ENCODE measurements at places on chromosomes 5 and 9.

GRCh38 chr5:72268753-72269410 is 51.2 kb downstream of the MRPS27 start:
- peak; percentile 59 for DNase-seq

DNA sequence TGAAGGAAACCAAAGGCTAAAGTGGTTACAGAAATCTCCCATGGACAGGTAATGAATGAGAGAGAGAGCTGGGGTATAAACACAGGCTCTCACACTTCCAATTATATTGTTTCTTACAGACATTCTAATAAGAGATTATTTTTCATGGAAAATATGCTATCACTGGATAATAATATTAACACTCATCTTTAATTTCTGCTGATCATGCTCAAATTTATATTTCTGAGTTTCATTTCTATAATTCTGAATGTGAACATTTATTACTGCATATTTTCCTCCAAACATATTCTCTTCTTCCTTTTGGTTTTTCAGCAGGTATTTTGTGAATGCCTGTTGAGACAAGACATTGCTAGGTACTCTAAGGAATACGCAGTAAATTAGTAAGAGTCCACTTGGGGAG is 410.2 kb upstream of the DAP start:
- no peak for DNase-seq

- no peak for DNase-seq
Observed at GRCh38 chr5:172902497-172903472, 56.4 kb upstream of the RPL26L1 start.

GRCh38 chr5:144369006-144369405 is 198.3 kb downstream of the KCTD16 start:
- DNase-seq = no peak

DNA sequence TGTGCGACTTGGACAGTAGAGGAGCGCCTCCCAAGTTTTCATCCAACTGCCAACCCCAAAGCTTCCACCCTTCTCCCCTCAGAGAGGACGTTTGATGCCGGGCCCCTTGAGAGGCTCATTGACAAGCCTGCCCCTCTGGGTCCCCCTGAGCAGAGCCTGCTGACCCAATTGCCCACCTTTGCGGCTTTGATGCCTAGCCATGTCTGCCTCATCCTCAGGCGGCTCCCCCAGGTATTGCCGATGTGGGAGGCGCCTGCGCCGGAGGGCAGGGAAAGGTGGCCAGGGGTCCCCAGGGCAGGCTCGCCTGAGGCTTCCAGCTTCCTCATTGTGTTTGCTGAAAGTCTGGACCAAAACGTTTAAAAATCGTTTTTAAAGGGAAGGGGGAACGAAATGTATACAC is 1.4 kb downstream of the ODF2 start:
- DNase-seq = no peak

- DNase-seq = peak; percentile 81
Observed at GRCh38 chr9:136787690-136788400, 3.3 kb upstream of the TMEM141 start.

- DNase-seq = no peak
Observed at GRCh38 chr5:10538103-10538788, 25.6 kb upstream of the ANKRD33B start.

- no peak for DNase-seq
Observed at GRCh38 chr5:172632346-172633092, 8.5 kb upstream of the NEURL1B start.

DNA sequence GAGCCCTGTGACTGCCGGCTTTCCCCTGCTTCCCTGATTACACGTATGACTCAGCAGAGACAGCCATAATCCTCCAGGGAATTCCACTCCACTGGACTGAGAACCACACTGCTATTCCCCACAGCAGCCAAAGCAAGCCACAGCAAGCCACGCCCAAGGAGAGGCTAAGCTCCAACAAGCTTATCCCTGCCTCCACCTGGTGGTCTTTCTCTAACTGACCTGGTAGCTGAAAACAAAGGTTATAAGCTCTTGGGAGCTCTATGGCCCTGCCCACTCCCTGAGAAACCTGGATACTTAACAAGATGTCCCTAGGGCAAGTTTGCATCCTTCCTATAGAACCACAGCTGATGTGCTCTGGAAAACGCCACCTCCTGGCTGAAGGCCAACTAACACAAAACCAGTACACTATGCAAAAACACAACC is 613.7 kb upstream of the CDH18 start:
- DNase-seq = no peak

- DNase-seq = no peak
Observed at GRCh38 chr5:74587300-74587699, 53.2 kb downstream of the ENC1 start.

DNA sequence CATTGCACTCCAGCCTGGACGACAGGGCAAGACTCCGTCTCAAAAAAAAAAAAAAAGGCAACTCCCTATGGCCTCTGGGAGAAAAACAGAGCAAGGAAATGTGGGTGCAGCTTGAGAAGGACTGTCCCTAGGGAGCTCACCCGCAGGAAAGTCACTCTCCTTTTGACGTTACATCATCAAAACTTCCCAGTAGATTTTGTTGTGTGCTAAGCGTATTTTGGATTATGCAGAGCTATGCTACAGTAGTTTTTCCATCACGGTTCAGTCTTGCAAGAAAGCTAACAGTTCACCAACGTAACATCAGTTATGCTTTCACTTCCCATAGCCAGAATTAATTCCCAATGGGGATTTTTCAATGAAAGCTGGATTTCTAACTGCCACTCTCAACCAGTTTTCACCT is 138.8 kb downstream of the HSD17B3 start:
- DNase-seq = no peak

- DNase-seq = no peak
Observed at GRCh38 chr9:120841930-120842684, 615 bp downstream of the PSMD5 start.

DNA sequence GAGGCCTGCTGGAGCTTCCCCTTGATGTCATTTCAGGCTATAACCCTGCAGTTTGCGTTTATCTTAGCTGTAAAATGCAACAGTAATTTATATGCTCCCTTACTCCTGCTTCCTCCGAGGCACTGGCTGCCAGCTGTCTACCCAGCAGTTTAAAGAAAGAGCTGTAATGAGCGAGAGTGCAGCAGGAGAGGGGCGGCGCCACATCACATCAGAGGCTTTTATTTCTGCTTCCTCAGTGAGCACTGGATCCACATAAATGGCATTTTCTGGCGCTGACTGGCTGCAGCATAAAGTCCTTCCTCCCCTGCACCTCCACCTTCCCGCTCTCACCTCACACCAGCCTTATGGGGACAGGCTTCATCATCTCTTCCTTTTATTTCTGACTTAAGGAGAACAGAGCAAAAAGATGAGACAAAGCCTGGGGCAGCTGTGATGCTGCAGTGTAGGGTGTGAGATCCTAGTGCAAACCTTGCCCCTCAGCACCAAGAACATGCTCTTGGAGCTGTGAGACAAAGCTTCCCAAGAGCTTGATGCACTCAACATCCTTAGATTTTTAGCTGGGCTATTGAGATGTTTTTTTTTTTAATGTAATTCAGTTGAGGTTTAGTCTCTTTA is 829.6 kb upstream of the ZNF608 start:
- DNase-seq = no peak

DNA sequence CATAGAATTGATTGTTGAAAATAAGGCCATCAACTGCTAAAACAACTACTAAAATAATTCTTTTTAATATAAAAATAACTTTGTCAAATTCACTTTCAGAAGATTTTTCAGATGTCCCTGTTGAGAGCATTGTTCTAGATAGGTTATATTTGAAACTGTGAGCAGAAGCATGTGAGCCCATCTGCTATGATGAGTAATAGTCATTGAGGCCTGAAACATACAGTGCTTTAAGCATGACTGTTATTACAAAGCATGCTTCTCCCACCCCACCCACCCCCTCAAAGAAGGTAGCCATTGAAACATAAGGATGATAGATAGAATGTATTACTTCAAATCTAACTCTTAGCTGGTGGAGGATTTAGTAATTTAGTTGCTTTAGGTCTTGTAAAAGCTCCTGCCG is 86.0 kb downstream of the UHRF2 start:
- no peak for DNase-seq

- DNase-seq = no peak
Observed at GRCh38 chr5:142627383-142628217, 58.3 kb downstream of the FGF1 start.

DNA sequence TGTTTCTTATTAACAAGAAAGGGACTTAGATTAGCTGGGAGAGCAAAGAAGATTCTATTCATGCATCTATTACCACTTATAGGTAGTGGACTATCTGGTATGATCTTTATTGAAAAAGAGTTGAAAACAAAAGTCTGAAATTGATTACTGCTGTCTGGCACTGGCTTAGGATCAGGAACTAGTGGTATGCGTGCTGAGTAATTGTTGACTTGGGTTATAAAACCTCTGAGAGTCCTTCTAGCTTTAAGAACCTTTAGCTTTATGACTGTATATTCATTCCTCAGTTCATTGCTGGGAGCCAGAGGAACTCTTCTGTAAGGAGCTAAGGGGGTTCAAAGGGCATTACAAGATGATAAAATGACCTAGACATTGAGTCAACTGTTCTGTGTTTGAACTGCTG is 7.6 kb downstream of the SLC1A1 start:
- DNase-seq = no peak

DNA sequence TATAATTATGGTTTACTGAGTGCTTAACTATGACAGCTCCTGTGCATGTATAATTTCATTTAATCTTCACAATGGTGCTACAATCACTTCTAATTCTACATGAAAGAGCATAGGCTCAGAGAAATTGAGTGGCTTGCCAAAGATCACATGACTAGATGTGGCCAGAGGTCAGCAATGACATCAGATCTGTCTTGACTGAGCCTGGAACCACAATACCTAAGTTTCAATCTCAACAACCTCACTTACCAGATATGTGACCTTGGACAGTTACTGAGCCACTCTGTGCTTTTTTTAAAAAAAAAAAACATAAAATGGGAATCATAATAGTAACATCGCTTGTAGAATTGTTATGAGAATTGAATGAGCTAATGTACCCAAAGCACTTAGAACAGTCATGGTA is 130.7 kb downstream of the TRIM32 start:
- no peak for DNase-seq

GRCh38 chr9:87854580-87854955 is 28.1 kb upstream of the SPATA31E1 start:
- DNase-seq = no peak

DNA sequence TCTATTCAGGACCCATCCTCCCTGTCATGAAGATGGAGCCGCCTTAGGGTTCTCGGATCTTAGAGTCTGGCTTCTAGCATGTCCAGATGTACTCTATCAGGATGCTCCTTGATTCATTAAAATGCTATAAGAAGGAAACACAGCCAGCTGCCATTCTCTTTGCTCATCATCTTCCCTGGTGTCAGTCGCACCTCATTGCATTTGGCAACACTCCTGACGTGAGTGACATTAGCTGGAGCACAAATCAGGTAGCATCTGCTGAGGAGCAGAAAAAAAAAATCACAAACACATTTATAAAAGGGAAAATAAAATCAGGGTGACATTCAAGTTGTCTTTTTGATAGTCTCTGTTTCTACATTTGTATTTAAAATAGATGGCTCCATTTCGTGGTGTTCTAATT is 226.1 kb upstream of the NMUR2 start:
- no peak for DNase-seq

- no peak for DNase-seq
Observed at GRCh38 chr5:140734354-140734753, 34.1 kb downstream of the ZMAT2 start.

DNA sequence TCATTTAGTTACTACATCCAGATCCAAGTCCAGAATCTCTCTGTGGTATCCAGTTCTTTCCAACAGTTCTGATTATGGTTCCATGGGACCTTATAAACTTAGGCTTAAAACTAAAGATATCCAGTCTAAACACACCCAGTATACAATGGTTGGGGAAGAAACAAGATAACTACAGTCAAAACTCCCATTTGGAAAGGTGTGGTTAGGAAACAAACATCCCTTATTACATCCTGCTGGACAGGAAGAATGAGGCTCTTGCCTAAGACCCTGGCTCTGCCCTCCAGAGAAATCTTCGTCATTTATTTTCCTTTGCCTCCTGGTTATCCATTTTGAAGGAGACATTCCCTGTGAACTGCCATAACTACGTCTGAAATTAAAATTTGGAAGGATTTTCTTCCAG is 64.6 kb upstream of the EPB41L4A start:
- no peak for DNase-seq

DNA sequence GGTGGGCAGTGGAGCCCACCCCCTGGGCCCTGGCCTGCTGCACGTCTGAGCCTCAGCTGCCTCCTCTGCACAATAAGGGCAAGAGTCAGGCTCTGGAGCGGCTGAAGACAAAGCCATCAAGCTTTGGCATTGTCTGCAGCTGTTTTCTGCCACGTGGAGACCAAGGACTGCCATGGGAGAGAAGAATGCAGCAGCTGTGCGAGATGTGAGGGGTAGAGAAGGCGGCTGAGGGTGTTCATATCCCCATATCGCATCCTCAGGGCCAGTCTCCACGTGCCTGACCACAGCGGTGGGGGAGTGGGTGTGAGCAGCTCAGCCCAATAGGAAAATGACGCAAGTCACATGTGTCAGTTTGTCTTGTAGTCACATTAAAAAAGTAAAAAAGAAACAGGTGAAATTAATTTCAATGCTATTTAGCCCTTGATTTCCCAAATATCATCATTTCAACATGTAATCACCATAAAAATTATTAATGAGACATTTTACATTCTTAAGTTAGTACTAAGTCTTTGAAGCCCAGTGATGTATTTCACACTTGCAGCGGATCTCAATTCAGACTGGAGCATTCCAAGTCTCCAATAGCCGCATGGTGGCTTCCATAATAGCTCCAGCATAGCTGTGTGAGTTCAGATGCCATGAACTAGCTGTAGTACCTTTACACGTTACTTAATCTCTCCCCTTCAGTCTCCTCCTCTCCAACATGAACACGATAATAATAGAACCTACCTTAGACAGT is 6.6 kb downstream of the C1QTNF2 start:
- no peak for DNase-seq

- DNase-seq = no peak
Observed at GRCh38 chr5:124278636-124279035, 467.8 kb downstream of the ZNF608 start.

DNA sequence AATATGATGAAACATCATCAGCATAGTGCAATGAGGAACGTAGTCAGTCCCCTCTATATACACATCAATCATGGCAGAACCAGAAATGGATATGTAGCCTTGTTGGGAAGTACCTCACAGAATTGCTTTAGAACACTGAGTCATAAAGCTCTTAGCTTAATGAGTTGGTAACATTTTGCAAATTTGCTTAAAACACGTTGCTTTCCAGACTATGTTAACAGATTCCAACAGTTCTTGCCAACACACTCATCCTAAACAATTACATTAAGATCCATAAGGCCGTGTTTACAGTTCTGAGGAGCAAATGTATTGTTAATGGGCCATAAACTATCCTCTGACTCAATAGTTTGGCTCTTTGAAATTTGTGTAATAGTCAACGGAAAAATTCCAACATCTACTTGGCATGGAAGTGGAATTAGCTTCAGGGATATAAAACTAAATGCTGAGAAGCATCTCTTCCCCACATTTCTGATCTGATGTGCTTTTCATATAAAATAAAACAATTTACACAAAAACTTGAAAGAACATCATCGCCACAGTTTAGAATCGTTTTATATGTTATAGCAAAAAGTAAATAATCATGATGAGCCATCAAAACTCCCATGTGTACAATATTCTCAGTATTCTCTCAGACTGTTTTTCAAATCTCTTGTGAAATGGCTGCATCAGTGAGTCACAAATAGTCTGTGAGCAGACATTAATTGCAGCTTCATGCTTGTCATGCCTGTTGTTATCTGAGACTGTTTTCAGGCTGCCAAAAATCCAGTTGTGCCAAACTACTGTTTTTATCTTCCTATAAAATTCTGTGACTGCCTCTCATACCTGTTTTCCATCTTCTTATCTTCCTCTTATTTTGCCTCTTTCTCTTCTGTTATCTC is 291.9 kb downstream of the COX7C start:
- no peak for DNase-seq

All from CD4-positive, alpha-beta T cell treated with Interleukin-15 for 4 hours (primary cell).